ENCODE measurements at places on chromosomes 2 and 18.

GRCh38 chr18:42931491-42931890, 184.0 kb downstream of the RIT2 start:
- DNase-seq = no peak

- DNase-seq = no peak
Measured at GRCh38 chr2:149915151-149915550, 327.6 kb upstream of the MMADHC start.

DNA sequence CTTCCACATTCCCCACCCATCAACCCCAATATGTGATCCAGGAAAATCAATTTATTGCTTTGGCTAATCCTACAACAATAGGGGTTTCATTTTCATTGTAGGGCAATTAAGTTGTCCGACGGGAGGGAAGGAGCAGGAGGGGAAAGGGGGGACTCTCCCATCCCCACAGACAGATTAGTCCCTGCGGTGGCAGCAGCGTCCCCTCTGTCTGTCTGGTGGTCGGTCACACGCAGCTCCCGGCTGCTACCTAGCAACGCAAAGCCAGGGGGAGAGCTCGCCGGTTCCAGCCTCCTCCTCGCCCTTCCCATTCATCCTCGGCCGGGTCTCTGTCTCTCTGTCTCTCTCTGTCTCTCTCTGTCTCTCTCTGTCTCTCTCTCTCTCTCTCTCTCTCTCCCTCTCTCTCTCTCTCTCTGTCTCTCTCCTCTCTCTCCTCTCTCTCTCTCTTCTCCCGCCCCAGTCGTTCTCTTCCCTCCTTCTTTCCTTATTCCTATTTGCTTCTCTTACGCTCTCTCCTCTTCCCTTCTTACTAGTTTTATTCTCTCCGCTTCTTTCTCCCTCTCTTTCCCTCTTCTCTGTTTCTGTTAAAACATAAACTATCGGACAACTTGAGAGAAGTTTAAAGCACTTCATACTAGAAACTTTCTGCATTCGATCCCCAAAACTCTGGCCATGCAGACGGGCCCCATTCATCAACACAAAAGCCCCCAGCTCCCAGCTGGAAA, 1.2 kb downstream of the LRP2 start:
- DNase-seq = no peak

DNA sequence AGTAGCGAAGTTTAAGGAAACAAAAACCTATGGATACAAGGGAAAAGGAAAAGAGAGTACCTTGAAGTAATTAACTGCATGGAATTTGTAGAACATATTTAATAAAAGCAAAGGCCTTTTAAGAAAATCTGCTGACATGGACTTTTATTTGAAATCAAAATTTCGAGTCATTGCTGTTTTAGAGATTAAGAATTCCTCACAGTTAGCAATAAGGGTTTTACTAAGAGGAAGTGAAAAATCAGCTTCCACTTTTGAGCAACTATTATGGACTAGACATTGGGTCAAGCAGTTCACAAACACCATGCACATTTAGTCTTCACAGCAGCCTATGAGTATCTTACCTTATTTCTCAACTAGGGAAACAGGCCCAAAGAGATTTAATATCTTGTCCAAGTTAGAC, 876.3 kb downstream of the BCL11A start:
- no peak for DNase-seq

- DNase-seq = no peak
Measured at GRCh38 chr2:150465703-150466569, 21.5 kb downstream of the RND3 start.

DNA sequence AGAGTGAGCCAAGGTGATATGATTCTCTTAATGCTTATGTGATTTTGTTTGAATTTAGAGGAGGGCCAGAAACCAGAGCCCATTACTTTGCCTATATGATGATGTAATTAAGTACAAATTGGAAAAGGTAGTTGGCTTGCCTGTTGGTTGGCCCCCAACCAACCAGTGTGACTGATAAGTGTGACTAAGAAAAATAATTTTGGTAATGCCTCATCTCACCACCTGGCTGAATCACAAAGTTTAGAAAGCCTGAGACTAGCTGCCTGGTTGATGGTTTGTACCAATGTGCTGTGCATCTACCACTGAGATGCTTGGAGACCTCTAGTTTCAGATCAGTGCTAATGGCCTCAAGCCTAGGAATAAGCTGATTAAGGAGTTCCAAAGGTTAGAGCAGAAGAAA, 338.7 kb downstream of the CDH2 start:
- DNase-seq = no peak
